ENCODE measurements at places on chromosomes 4 and X.

- DNase-seq = no peak
These were observed 20.7 kb downstream of the MFAP3L start for GRCh38 chr4:170005472-170005871.

- no peak for DNase-seq
These were observed 24.9 kb upstream of the RNF150 start for GRCh38 chr4:141158219-141158618.

DNA sequence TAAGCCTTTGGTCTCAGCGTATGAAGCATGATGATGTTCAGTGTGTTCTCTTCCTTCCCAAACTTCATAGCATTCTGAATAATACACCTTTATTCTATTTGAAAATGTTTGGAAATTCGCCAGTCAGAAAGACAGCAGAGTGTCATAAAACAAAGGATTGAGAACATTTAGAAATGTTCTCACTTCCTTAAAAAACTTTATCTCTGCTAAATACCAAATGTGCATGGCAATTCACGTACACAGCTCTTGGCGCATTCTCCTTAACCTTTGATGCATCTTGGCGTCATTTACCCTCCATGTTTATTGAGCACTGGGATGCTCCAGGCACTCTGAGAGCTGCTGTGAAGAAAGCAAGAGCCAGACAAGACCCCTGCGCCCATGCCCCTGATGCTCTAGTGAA lies 7.2 kb upstream of the IRF2 start:
- no peak for DNase-seq

DNA sequence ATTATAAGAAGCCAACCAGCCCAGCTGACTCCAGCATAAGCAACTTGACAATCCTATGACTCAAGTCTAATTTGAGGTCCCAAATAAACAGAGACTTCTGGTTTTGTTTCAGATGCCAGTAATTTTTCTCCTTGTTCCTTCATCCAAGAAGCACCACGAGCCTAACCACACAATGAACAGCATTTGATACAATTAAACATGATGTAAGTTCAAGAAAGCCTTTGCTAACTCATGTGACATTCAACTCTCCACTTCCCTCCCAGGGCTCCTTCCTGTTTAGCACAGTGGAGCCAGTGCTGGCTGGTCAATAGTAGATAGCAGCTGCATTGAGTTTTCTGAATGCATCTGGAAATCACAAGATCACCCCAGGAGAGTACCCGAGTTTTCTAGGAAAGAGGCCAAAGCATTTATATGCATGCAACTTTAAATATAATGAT lies 206.3 kb downstream of the ARHGAP24 start:
- no peak for DNase-seq

GRCh38 chr4:146582864-146583263 lies 55.8 kb upstream of the POU4F2 start:
- no peak for DNase-seq

DNA sequence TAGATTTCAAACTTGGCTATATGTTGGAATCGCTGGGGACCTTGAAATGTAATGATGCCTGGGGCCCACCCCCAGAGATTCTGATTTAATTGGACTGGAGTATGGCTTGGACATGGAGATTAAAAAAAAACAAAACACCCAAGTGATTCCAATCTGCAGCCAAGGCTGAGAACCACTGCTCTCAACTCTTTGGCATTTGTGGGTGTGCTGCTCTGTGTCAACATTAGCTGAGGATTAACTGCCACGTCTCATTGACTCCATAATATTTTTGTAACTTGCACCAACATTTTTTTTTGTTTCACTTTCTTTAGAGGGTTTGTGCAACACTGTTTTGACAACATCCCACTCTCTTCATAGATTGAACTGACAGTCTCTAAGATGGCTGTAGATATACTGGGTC lies 41.1 kb upstream of the PDK3 start:
- no peak for DNase-seq

DNA sequence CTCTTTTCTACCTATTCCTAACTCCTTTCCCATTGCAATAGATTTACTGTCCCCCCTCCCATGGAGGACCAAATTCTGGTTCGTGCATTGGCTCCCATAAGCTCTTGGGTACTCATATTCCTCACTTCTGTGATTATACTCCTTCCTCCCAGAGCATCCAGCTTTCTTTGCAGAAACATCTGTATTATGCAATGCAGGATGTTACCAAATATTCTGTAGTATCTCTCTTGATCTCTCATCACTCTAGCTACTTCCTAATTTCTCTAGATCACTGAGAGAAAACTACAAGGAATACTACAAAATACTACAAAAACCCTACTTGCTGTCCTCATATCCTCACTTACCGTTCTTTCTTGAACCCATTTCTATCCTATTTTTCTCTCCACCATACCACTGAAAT lies 395.9 kb upstream of the HS3ST1 start:
- DNase-seq = no peak

GRCh38 chrX:8846266-8846665 lies 45.1 kb upstream of the FAM9A start:
- no peak for DNase-seq

GRCh38 chrX:22922961-22923360 lies 76.8 kb upstream of the DDX53 start:
- DNase-seq = no peak

DNA sequence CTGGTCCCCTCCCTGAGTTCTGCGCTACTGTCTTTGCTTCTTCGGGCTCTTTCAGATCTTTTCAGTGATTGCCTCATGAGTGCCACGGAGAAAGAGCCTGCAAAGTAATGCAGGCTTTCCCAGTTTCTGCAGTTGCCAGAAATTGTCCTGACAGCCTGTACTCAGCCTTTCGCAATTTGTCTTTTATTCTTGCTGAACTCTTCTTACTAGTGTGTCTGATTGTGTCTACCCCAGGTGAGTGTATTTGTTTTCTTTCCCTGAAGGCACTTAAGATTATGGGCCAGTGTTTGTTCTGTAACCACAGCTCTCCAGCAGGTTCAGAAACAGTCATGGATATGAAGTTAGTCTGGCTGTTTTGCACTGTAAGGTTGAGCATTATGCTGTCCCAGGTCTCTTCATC lies 47.1 kb downstream of the FAM193A start:
- no peak for DNase-seq

GRCh38 chr4:186172546-186172945 lies 18.8 kb upstream of the CYP4V2 start:
- DNase-seq = no peak

- DNase-seq = no peak
These were observed 42.2 kb downstream of the TBCK start for GRCh38 chr4:106273831-106274230.

- no peak for DNase-seq
These were observed 74.6 kb upstream of the MID1IP1 start for GRCh38 chrX:38726612-38727011.

- peak; percentile 13 for DNase-seq
These were observed 30.8 kb downstream of the BLOC1S4 start for GRCh38 chr4:6746721-6747293.

GRCh38 chr4:34039766-34040165 lies 2204.5 kb downstream of the ARAP2 start:
- no peak for DNase-seq

DNA sequence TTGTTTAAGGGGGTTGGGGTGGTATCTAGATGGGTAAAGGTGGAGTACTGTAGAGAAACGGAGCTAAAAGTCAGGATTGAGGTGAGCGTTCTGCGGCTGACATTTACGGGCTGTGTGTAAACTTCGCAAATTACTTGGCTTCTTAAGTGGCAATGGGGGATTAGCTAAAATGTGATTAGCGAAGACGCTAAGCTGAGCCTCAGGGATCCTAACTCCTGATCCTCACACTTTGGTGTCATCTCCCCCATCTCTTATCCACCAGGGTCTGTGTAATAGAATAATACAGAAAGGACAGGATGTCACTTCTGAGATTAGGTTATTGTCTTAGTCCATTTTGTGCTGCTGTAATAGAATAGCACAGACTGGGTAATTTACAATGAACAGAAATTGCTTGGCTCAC lies 10.6 kb upstream of the FAT1 start:
- DNase-seq = no peak

- peak; percentile 89 for DNase-seq
These were observed at the start of gene ING2 for GRCh38 chr4:183504930-183505610. Gene ING2 (plus strand): TSS chr4:183505058. CDS start chr4:183505196, 138 bp downstream.

GRCh38 chr4:174626342-174627008 lies 104.2 kb upstream of the HPGD start:
- no peak for DNase-seq

DNA sequence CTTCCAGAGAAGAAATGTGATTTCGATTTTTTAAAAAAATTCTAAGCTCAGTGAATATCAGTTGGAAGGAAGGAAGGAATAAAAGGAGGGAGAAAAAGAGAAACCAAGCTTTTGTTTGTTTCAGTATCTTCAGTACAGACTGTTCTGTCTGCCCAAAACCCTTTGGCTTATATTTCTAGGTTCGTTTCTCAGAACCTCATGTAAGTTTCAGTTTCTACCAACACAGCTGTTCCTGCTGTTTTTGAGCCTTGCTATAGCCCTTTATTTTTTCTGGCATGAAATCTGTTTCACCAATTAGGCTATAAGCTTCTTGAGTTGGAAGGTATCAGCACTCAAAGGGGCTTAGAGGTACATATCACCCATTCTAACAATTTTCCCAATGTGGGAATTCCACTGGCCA lies 157.9 kb downstream of the GBA3 start:
- no peak for DNase-seq

DNA sequence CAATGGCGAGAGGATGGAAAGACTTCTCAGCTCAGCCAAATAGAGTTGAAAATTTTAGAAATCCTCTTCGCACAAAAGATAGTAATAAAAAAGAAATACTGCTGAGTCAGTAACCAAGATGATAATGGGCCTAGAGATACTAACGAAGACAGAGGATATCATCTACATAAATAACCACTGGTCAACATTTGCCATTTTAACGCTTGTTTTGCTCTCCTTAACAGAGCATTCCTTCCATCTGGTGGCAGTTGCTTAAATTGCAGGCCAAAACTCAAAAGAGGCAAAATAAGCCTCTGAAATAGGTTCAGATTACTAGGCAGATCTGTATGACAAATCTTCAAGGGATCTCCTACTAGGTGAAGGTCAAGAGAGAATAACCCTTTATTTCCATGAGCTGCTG lies 51.7 kb upstream of the MCF2 start:
- no peak for DNase-seq

- no peak for DNase-seq
These were observed 10.6 kb downstream of the PABPC1L2A start for GRCh38 chrX:73068467-73069364.

DNA sequence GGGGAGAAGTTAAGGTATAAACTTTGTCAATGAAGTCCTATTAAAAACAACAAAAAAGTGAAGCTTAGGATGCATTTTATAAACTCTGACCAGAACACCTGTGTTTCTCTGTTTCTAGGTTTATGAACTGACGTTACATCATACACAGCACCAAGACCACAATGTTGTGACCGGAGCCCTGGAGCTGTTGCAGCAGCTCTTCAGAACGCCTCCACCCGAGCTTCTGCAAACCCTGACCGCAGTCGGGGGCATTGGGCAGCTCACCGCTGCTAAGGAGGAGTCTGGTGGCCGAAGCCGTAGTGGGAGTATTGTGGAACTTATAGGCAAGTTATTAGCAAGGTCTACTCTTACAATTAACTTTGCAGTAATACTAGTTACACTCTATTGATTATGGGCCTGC lies 46.6 kb downstream of the HTT start:
- no peak for DNase-seq

DNA sequence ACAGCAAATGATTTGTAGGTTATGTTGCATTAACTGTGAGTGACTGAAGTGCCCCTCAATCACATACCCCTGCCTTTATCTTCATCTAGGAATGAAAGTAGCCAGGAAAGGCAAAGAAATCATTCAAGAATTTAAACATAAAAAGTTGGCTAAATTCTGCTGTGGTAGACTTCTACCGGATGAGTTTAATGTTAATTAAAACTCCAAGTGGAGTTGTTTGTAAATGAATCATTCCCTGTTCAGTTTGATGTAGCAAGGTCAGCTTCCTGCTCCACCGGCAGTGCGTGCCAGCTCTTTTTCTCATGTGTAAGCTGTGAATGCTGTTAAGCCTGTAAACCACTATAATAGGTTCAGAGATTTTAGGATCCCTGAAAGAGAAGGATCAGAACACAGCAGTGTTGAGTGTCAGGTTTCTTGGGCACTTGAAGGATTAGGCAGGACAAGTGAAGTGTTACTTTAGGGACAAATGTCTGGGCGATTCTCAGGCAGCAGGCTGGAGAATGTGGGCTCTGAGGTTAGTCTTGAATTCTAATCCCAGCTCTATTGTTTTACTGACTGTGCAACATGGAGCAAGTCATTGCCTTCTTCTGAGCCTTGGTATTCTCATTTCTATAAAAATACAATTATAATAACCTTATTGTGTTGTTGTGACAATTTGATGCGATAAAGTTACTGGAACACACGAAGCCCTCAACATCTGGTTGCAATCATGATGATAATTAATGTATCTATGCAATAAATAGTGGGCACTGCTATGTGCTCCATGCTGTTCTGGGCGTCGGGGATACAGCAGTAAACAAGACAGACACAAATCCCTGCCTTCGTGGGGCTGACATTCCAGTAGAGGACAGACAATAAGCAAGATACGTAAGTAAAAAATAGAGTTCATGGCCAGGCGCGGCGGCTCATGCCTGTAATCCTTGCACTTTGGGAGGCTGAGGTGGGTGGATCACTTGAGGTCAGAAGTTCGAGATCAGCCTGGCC lies 112.0 kb downstream of the SHROOM3 start:
- peak; percentile 43 for DNase-seq

- DNase-seq = no peak
These were observed 15.0 kb upstream of the XAGE2 start for GRCh38 chrX:52353838-52354237.

- DNase-seq = no peak
These were observed 248.6 kb upstream of the VEGFC start for GRCh38 chr4:177041356-177041755.

DNA sequence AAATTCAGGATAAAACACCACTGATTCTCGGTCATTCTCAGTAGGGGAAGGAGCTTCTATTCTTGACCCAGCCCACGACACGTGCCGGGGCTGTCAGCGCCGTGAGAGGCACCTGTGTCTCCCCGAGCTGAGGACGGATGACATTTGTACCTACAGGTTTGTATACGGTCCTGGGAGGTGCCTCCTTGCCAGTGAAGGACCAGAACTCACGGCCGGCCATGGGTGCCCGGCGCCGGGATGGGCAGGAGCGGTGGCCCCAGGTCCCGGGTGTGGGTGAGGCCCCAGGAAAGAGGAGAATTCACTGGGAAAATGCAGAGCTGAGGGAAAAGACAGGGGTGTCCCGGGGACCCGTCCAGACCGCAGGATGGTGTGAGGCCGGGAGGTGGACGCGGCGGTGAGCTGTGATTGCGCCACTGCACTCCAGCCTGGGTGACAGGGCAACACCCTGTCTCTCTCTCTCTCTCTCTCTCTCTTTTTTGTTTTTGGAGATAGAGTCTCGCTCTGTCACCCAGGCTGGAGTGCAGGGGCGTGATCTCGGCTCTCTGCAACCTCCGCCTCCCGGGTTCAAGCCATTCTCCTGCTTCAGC lies 48.9 kb upstream of the PPP2R3B start:
- no peak for DNase-seq

GRCh38 chrX:134990801-134991481 lies at the start of gene SMIM10:
Gene SMIM10 (plus strand): TSS chrX:134990991. CDS start chrX:134991096, 105 bp downstream.
- peak; percentile 69 for DNase-seq

GRCh38 chrX:14758029-14758491 lies 114.8 kb downstream of the FANCB start:
- no peak for DNase-seq
